GF-D8 (cell line): ENCODE measurements at places on chromosomes 11 and 22.

GRCh38 chr11:27898166-27898565 is 197.9 kb upstream of the BDNF start:
- DNase-seq, result no peak

DNA sequence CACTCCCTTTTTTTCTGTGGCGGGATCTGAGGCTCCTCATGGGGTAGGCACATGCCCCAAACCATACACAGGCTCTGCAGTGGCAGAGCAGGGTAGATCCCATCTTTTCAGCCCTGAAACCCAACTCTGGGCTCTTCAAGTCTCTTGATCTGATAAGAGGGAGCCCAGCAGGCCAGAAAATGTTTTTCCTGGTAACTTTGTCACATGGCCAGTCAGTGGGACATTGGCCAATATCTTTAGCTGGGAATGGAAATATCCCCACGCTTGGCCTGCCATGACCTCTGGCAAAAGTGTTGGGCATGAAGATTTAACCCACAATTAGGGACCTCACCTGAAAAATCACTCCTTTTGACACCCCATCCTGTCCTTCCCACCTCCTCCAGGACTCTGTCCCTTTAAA is 8.1 kb downstream of the INPP5J start:
- DNase-seq, result no peak

DNA sequence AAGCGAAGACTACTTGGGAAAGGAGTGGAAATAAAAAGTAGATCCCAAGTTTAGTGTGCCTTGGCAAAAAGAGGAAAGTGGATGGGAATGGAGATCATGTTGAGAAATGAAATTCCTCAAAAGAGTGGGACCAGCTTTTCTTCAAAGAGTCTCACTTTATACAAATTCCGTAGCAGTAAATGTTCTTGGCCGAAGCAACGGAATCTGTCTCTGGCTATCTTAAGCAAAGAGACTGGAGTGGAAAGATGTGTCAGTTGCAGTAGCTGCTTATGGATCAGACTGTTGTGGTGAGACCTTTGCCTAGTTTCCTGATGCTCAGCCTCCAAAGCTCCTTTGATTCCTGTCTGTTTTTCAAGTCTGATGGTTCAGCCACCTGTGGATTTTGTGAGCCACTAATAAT is 73.6 kb downstream of the CSTPP1 start:
- DNase-seq, result no peak

DNA sequence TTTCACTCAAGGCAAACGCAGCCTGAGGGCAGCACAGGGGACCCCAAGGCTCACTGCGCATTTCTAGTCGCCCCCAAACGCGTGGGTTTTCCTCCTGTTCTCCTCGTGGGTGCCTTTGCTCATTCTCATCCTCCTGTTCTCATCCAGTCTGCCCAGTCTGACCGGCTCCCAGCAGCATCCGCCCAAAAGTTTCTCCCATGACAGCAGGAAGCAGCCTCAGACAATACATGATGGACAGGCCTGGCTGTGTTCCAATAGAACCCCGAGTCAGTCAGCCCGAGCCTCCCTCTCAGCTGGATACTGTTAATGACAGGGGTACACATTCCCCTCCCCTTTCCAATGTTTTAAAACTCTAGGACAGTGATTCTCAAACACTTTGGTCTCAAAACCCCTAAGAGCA is 22.5 kb upstream of the KRTAP5-7 start:
- no peak for DNase-seq

GRCh38 chr22:21918466-21919185 is 34.0 kb downstream of the PPM1F start:
- DNase-seq, result no peak

GRCh38 chr11:36361901-36362391 is 65.9 kb downstream of the PRR5L start:
- no peak for DNase-seq

DNA sequence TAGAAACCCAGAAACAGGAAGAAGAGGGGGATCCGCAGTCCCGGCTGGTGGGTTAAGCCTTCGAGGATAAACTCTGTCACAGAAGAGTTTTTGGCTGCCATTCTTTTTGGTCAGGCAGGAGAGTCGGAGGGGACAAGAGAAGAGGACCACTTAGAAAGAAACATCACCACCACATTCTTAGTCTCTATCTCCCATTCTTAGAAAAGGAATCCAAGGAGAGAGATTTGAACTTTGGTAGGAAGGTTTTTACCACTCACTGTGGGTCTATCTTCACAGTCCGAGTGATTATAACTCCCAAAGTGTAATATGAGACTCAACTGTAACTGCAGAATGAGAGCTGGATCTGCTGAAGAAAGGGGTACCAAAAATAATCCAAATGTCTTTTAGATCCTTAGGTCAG is at the start of gene OR8B12:
Gene OR8B12 (minus strand): TSS at position 101 of the 400 bp plus-strand sequence. CDS start 0 bp downstream, at position 101.
- DNase-seq, result no peak

DNA sequence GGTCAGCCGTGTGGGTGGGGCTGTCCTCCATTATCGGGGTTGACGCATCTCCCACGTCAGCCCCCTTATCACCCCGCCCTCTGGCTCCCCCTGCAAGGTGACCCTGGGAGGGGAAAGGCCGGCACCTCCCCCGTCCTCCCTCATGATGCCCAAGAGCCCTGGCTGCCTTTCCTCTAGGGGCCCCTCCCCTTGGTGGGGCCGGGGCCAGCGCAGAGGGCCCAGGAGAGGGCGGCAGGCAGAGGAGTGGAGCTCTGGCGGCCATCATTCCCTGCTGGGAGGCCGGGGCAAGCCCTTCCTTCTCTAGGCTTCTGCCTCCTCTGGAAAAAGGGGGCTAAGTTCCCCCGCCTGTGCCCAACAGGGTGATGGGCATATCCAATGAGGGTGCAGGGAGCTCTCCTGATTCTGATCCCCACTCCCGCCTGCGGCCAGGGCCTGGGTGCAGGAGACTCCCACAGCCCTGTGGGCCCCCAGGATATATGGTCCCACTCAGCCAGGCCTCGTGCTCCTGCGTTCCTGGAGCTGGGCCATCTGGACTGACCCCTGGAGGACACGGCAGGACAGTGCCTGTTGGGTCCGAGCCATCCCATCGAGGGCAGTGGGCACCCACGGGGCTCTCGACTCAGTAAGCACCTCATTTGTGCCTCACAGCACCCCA is 12.3 kb downstream of the MYRF start:
- DNase-seq, result no peak

DNA sequence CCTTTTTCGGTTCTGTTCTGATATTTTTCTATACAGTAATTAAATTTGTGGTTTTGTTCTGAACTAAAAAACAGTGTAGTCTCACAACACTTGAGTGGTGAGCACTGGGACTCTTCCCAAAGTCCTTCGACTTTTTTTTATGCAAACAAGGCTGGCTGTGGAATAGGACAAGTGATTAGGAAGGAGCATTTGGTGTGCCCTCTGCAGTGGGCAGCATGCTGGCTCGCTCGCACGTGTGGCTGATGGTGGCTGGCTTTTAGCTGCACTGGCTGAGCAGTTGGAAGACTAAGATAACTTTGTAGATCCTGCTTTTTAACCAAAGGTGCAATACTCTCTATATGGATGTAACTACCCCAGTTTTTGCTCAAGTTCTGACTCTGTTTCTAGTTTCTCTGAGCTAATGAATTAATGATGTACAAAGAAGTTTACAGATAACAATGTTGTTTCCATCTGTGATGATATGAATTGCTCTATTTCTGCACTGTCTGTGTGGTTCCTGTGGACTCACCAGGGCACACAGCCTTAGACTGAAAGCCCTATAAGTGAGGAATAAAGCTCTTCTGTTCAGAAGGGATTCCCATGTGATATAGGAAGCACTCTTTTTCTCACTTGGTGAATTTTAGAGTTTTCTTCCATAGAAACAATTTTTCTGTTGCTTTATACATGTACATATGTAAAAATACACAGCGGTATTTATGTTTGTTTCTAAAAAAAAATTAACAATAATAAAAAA is 143.1 kb upstream of the RASSF10 start:
- no peak for DNase-seq

DNA sequence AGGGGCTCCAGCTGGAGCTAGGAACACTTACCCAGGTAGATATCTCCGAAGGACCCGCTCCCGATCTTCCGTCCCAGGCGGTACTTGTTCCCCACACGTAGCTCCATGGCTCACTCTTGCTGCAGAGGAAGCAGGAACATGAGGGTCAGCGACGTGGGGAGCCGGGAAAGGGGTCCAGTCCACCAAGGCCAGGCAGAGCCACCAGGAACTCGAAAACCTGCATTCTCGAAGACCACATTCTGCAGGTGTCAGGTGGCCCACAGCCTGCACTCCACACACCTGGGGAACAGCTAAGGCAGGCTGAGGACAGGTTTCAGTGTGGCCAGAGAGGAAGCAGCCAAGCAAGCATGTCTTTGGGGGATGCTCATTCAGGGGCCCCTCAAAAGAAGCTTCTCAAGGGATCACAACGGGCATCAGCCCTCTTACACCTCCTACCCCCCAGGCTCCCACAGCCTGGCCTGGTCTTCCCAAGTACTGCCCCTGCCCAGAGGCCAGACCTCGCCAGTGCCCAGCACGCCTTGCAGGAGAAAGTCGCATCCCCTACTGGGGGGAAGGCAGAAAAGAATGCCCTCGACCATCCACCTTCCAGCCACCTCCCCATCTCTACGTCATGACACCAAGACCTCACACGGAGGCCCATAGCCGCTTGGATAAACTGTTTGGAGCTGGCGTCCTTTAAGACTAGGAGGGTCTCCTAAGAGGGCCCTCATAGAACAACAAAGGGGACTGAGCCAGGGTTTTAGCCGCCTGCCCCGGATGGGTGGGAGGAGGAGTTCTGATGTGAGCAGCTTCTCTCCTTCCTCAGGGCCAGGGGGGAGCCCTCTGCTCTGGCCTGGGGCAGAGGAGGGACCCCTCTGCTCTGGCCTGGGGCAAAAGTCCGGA is 2.9 kb downstream of the CSNK1E start:
- no peak for DNase-seq

- no peak for DNase-seq
Measured at GRCh38 chr11:80860632-80861031, 1419.8 kb upstream of the TENM4 start.

DNA sequence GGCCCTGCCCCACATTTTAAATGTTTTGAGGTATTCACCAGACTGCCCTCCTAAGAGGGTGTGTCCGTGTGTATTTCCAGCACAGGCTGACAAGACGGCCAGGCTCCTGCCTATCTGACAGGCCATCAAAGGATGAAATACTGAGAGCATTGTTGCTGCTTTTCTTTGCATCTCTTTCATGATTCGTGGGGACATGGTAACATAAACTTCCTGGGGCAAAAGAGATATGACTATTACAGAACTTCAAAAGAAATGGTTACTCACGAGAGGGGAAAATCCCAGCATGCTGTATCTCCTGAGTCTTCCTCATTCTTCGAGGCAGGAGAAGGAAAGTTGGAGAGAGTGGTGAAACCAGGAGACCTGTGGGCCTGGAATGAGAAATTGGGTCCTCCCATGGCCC is 10.3 kb upstream of the BIK start:
- no peak for DNase-seq

GRCh38 chr11:91608677-91609076 is 615.9 kb upstream of the FAT3 start:
- DNase-seq, result no peak

DNA sequence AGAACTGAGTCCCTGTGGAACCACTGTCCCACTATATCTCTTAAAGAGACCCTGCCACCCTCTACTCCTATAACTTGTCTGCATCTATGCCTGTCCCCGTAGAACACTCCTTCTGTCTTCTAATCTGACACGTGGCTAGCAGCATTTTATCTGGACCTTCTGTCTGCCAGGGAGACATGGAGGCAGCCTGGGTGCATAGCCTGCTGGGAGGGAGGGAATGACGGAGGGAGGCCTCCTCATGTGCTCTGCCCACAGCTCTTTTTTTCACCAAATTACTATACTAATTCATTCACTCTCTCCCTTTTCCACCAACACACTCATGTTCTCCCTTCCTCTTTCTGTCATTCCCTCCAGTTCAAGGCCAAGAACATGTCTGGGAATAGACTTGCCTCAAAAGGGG is 7.6 kb upstream of the THRSP start:
- no peak for DNase-seq

- no peak for DNase-seq
Measured at GRCh38 chr11:128492461-128492860, 94.9 kb downstream of the ETS1 start.

- no peak for DNase-seq
Measured at GRCh38 chr22:26269572-26269971, 100.3 kb downstream of the SEZ6L start.

GRCh38 chr11:72786305-72787215 is 7.3 kb downstream of the STARD10 start:
- DNase-seq, result no peak

- no peak for DNase-seq
Measured at GRCh38 chr11:111459506-111460270, 52.5 kb downstream of the BTG4 start.

- no peak for DNase-seq
Measured at GRCh38 chr11:44729063-44729462, 2.3 kb downstream of the TSPAN18 start.

DNA sequence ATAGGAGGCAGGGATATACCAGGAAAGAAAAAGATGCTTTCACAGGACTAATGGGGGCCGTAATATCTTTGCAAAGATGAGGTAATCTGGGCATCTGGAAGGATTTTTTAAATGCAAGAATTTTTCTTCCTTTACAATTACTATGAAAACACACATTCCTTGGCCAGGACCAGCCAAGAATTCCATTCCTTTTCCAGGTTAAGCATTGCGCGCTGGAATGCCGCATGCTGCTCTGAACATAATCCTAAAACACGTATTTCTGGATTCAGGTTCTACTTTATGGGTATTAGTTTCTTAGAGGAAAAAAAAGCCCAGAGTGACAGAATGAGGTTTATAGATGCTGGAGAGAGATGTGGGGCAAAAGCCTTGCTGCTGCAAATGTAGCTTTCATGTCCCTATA is 99.4 kb upstream of the SORL1-AS1 start:
- no peak for DNase-seq

DNA sequence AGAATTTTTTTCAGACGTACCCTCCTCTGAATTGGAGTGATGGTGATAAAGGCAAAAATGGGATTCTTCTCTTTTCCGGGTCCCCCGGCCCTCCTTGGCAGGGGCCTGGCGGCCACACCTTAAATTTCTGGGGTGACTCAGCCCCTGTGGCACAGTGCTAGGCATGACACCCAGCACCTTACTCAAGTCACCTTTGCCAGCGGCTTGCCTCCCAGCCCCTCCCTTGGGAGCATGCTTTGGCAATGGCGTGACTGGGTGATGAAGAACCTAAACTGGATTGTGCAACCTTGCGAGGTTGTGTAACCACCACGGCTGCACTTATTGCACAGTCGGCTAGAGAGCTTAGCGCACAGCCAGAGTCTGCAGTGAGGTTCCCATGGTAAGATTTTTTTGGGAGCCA is 16.2 kb upstream of the LDLRAD3 start:
- peak; percentile 0 for DNase-seq

DNA sequence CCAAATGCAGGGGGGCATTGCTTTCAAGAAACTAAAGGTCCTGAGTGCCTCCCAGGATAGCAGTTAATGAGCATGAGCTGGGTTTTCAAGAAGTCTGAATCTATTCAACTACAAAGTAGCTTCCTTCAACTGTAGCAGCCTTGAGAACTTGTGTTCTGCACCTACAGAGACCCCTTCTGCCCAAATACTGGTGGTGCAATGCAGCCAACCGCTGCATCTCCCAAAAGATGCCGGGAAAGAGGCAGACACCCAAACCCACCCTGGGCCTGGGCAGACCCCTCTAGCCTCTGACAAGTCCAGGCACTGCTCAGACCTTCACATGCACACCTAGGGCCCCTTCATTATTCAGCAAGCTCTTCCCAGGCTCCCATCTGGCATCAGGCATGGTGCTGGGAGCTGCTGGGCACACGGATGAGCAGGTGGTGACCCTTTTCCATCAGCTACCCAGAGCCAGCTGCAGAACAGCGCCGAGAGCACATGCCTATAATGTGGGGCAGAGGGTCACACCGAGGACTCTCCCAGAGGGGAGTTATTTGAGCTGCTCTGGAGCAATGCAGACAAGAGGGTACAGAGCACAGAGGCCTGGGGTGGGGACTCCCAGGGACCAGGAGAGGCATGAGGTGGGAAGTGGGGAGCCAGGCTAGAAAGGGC is 44.9 kb upstream of the ETS1 start:
- DNase-seq, result peak; percentile 67
